ENCODE measurements at places on chromosomes 11 and 22.

- DNase-seq = peak; percentile 63
- H3K4me1 ChIP-seq = peaks cover 15% of the 10 kb centered on the region
- peak overlapping the region; percentile 84 for H3K4me3 ChIP-seq
Observed at GRCh38 chr11:59755701-59756557, 753 bp downstream of the STX3 start.

GRCh38 chr11:118212781-118213191 is 12.0 kb downstream of the JAML start:
- no peaks in the 10 kb centered on the region for H3K27me3 ChIP-seq
- H3K36me3 ChIP-seq = peaks cover 71% of the 10 kb centered on the region
- H3K4me1 ChIP-seq = peaks cover 92% of the 10 kb centered on the region
- H3K27ac ChIP-seq = peak overlapping the region; percentile 100
- H3K4me3 ChIP-seq = peak overlapping the region; percentile 76
- DNase-seq = no peak

- H3K4me1 ChIP-seq = peaks cover 12% of the 10 kb centered on the region
- H3K4me3 ChIP-seq = no peak overlapping the region
- H3K27me3 ChIP-seq = peaks cover 13% of the 10 kb centered on the region
- no peak overlapping the region for H3K27ac ChIP-seq
Observed at GRCh38 chr11:36306888-36307287, 10.8 kb downstream of the PRR5L start.

GRCh38 chr22:27347951-27348350 is 453.6 kb downstream of the MN1 start:
- H3K36me3 ChIP-seq = no peaks in the 10 kb centered on the region
- H3K4me1 ChIP-seq = no peaks in the 10 kb centered on the region
- H3K27me3 ChIP-seq = peaks cover 13% of the 10 kb centered on the region
- no peak for DNase-seq
- H3K4me3 ChIP-seq = no peak overlapping the region
- no peak overlapping the region for H3K27ac ChIP-seq

Data from activated CD4-positive, alpha-beta T cell treated with anti-CD3 and anti-CD28 coated beads for 36 hours (primary cell).